ENCODE measurements at places on chromosomes 7 and 10. TPM values are rescaled to one million over a fixed set of nuclear protein-coding genes. Genes with fewer than 3 reads are reported as not detected.

The PBLD gene
- 3.1 TPM for total RNA-seq

The PUS7 gene
- 7.4 TPM for total RNA-seq

The EMX2 gene
- total RNA-seq, result 0.22 TPM

The GATAD1 gene
- total RNA-seq, result 18.0 TPM

The CFAP46 gene
- 1.7 TPM for total RNA-seq

The PRRT4 gene
- total RNA-seq, result 0.84 TPM

The VSTM4 gene
- 21.4 TPM for total RNA-seq

The PLEKHS1 gene
- not detected for total RNA-seq

The MMRN2 gene
- total RNA-seq, result 65.5 TPM

The FAM25A gene
- total RNA-seq, result not detected

The OR2A5 gene
- not detected for total RNA-seq

The VSIR gene
- 29.3 TPM for total RNA-seq

The MDH2 gene
- total RNA-seq, result 499 TPM

The C10orf120 gene
- total RNA-seq, result not detected

The SLC29A3 gene
- 2.6 TPM for total RNA-seq

The CPA2 gene
- not detected for total RNA-seq

The C10orf62 gene
- total RNA-seq, result 0.25 TPM

The VGF gene
- not detected for total RNA-seq

The WDR86 gene
- total RNA-seq, result 0.47 TPM

The CACNB2 gene
- total RNA-seq, result 51.1 TPM

The CRHR2 gene
- 0.46 TPM for total RNA-seq

The SFR1 gene
- total RNA-seq, result 7.0 TPM

The MAGI2 gene
- total RNA-seq, result 7.4 TPM

The GSDME gene
- 5.3 TPM for total RNA-seq

The AKR1D1 gene
- total RNA-seq, result not detected

The SFTPA1 gene
- total RNA-seq, result not detected

The CRYGN gene
- not detected for total RNA-seq

The TLL2 gene
- 1.4 TPM for total RNA-seq

The OR6V1 gene
- total RNA-seq, result not detected

The C10orf53 gene
- not detected for total RNA-seq

The OPN1SW gene
- not detected for total RNA-seq

All from right cardiac atrium (tissue), 5 donors.